ENCODE measurements at places on chromosomes 1 and 21.

GRCh38 chr1:3652548-3653285 is 401 bp downstream of the TP73 start:
- DNase-seq = no peak

- DNase-seq = no peak
These were observed 51.9 kb downstream of the TEX35 start for GRCh38 chr1:178564783-178565180.

DNA sequence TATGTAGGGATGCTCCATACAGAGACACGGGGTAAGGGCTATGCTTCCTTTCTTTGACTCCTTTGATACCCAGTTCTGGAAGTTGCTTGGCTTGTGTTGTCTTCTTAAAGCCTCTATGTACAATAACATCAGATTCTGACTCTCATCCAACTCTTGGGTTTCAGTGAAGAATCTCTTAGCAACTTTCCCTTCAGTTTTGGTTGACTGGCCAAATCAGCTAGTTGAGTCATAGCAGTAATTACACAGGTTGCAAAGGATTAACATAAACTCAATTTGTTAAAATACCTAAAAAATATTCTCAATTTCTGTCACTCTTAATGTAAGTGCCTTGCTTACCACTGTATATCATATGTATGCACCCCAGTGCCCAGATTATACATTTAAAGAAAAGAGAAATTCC is 9.2 kb downstream of the CD1E start:
- no peak for DNase-seq

GRCh38 chr1:150813028-150813707 is 5.1 kb upstream of the CTSK start:
- peak; percentile 11 for DNase-seq

DNA sequence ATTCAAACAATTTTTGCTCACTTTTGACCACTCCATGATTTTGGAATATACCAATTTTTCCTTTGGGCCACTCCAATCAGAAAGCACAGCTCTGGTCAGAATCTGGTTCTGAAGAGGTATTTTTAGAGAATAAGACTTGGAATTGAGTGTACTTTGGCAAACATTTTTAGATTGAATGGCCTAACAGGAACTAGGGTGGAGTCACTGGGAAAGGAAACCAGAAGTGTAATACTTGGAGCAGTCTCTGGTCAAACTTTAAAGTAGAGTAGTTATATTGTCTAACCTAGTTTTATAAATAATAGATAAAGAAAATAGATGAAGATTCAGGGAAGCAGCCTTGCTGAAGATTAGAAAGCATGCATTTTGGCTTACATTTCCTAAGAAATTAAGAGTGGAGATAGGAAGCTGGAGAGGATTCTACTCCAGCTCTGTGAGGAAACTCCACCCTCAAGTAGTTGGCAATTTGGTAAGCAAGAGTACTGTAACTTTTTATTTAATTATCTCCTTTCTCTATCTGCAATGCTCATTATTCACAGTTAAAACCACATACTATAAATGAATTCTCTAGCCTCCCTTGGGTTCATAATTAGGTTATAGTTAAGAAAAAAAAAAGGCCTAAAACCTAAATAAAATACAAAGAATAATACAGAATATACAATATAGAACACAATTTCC is 15.8 kb downstream of the STIL start:
- DNase-seq = no peak

DNA sequence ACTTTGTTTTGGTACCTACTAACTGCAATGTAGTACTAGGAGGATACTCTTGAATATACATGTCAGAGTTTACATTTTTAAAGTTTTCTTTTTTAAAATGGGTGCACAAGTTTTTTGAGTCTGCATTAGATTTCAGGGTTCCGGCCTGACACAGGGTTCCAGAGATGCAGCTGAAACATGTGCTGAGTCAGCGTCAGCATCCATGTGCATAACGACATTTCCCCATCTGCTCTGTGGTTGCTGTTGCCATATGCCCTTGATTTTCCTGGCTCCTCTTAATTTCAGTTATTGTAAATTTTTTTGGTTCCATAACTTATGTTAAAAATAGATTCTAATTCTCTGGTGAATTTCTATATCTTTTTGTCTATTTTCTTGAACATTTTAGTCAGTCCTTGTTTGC is 12.3 kb upstream of the METTL13 start:
- DNase-seq = peak; percentile 58

GRCh38 chr1:248752161-248753028 is 3.2 kb downstream of the LYPD8 start:
- no peak for DNase-seq

GRCh38 chr1:59128239-59128736 is 168.6 kb upstream of the FGGY start:
- DNase-seq = no peak

DNA sequence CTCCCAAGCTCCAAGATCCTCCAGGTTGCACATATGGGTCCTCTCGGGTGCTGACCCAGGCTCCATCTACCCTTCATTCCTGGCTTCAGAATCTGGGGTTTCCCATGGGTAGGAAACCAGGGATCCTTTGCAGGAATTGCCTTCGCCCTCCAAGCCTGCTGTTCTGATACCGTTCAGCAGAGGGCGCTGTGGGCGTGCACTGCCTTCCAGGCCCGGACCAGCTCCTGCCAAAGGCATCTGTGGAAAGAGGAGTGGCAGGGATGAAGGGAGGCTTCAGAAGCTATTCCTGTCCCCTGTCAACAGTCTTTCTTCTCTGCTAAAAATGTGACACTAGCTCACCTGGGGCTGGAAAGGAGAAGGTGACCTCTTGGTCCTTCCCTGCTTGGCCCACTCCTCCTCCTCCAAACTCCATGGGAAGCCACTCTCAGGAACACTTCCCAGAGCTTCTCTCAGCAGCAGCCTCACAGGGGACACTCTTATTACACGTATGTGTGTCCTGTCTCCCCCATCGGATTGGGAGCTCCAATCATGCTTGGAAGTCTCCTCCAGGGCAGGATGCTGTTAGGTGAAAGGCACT is 71.2 kb downstream of the VWA5B1 start:
- no peak for DNase-seq

GRCh38 chr21:41366522-41367151 is 4.8 kb downstream of the MX2 start:
- no peak for DNase-seq

DNA sequence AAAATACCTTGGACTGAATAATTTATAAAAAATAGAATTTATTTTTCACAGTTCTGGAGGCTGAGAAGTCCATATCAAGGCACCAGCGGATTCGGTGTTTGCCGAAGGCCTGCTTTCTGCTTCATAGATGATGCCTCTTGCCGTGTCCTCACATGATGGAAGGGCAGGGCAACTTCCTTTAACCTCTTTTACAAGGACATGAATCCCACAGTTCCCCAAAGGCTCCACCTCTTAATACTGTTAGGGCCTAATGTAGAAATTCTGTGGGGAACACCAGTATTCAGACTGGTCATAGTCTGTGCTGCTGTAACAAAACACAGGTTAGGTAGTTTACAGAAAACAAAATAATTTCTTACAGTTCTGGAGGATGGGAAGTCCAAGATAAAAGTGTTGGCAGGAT is 25.9 kb downstream of the DYRK1A start:
- no peak for DNase-seq

DNA sequence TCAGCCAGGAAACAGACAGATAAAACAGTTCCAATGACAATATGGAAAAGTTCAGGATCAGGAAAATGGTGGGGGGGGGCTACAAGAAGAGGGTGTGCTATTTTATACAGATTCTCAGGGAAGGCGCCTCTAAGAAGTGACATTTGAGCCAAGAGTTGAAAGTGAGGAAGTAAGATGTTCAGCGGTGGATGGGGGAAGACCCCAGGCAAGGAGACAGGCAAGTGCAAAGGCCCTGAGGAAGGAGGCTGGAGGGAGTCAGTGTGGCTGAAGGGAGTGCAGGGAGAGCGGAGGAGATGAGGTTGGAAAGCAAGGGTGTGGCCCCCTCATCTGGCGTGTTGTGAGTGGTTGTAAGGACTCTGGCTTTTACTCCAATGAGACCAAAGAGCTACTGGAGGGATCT is 8.4 kb upstream of the PDZK1IP1 start:
- no peak for DNase-seq

DNA sequence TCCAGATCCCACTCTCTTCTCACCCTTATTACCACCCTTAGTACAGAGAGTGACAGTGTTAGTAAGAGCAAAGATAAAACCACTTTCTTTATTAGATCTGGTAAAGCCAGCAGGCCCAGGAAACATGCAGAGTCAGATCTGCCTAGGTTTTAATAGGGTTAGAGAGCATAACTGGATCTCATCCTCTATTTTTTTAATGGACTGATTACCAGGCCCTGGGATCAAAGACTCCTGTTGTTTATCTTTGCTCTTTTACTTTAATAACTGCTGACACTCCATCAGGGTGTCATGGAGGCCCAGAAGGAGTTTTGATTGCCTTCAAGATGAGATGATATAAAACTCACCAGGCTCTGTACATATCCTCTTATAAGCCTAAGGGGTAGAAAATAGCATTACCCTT is 45.3 kb upstream of the RGS5 start:
- no peak for DNase-seq

GRCh38 chr1:44830900-44831304 is 12.2 kb downstream of the PTCH2 start:
- DNase-seq = no peak

- DNase-seq = no peak
These were observed 84.9 kb downstream of the FOXJ3 start for GRCh38 chr1:42250164-42250563.

Data from NCI-H446 (cell line).